ENCODE measurements at places on chromosomes 7 and 10.

- DNase-seq = no peak
Measured at GRCh38 chr7:142460402-142461117, 202.7 kb upstream of the PRSS58 start.

- DNase-seq = no peak
Measured at GRCh38 chr7:32869716-32870115, 21.8 kb downstream of the KBTBD2 start.

DNA sequence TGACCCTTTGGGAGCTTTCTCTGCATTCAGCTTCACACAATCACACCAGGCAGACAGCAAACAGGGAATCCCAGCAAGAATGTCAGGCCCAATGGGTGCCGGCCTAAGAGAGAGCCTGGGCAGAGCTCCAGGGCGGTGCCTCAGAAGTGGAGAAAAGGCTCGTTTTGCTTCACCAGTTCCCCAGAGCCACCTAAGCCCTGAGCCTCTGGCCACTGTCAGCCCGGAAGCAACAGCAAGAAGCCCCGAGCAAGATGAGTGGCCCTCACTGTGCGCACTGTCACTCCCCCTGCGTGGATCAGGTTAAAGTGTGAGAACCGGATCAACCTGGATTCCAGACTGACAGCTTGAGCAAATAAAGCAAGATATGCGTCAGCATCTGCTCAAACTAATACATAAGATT, 14.7 kb downstream of the CNPY1 start:
- DNase-seq = no peak

DNA sequence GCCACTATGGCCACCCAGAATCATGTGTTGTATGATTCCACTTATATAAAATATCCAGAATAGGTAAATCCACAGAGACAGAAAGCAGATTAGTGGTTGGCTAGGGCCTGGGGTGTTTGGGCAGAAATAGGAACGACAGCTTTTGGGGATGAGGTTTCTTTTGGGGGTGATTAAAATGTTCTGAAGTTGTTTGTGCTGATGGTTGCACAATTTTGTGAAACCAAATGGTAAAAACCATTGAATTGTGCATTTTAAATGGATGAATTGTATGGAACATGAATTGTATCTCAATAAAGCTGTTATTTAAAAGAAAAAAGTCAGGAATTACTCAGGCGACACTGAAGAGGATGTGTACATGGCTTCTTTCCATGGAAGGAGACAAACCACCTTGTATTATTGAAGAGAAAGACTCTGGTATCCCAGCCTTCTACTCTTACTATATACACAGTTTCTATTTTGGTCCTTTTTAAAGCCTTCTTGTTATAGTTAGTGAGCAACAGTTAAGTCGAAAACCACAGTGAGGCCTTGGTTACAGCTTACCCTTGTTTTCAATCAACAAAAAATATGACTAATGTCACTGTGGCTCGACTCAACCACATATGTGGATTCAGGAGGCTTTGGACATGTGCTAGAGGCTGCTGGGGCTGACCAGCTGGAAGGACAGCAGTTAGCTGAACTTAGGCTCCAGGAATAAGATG, 57.1 kb upstream of the KMT2E start:
- DNase-seq = no peak

- DNase-seq = no peak
Measured at GRCh38 chr7:73717991-73718405, 1.5 kb downstream of the STX1A start.

DNA sequence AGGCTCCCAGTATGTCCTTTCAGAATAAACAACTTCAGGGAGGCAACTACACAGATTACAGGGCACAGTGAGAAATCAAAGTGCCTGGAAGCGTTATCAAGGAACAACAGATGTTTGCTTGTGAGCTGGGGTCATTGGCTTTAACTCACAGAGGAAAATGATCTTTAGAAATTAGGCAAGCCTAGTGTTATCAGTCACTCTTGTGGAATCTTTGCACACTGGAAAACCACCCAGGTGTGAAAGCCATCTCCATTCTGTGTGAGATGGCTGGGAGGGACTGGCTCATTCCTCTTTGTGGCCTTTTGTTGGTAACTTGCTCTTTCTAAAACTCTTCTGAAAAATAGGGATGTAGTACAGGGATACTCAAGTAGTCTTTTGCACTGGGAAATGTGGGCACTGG, 716.0 kb downstream of the XPNPEP1 start:
- no peak for DNase-seq

DNA sequence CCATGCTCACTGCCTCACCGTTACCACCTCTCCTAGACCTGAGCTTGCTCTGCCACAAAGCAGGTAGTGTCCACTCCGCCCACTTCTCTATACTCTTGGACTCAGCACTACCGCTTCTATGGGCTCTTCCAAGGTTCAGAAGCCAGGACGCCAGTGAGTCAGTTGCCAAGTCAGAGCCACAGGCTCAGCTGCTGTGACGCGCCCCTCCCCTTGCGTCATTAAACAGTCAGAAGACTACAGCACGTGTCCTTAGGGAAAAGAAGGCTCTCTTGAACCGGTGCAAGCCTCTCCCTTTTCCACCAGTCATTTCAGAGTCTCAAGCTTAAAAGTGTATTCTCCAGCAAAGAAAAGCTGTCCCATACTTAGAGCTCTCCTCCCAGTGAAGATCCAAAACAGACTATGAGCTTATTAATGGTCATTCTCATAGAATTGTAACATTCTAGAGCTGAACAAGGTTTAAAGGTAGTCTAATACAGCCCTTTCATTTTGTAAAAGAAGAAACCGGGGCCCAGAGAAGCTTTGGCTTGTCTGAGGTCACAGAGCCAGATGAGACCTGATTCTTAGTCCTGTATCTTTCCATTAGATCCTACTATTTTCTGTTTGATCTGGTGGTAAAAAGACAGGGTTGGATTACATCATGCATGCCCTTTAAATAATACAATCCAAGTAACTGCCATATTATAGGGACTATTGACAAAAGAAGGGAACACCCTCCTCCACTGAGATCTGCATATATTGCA, 40.9 kb upstream of the MET start:
- DNase-seq = no peak

DNA sequence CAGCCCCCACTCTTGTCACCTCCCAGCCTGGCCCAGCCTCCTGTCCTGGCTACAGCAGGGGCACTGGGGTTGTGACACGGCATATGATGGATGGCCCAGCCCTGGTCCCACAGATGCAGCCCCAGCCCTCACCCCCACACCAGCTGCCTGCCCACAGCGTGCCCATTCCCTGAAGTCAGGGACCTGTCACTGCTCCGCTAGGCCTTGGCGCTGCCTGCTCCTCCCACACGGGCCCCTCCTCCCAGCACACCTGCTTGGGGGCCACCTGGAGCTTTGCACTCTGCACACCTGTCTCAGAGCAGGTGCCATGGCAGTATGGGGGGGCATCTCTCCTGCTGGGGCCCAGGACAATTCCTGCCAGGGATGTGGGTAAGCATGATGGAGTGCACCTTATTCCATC, 3.5 kb downstream of the GCK start:
- no peak for DNase-seq

GRCh38 chr7:123809471-123809870, 35.5 kb upstream of the HYAL4 start:
- no peak for DNase-seq

DNA sequence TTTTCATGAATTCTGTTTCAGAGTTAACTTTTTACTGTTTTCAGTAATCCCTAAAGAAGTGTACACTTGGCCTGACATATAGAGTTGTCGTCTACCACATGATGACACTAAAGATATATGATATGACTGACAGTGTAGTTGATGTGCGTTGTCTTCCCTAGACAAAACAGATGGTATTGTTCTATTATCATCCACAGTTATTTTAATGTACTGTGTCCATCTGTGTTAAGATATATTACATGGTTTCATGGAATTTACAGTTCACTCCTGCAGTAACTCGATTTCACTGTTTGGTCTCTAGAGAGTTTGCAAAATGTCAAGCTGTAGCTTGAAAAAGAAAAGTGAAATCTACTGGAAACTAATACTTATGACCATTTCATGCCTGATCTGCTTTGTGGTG, 18.1 kb downstream of the FOXP2 start:
- no peak for DNase-seq

Data from left forelimb (tissue), 1 donor.